ENCODE measurements at places on chromosomes 4 and X. TPM values are rescaled to one million over a fixed set of nuclear protein-coding genes. Genes with fewer than 3 reads are reported as not detected.

Gene DCAF4L1
- 0.56 TPM for total RNA-seq

Gene TMEM255A
- total RNA-seq: 1.7 TPM

- H3K27ac ChIP-seq: no peak overlapping the region
- no peaks in the 10 kb centered on the region for H3K4me1 ChIP-seq
- no peaks in the 10 kb centered on the region for H3K36me3 ChIP-seq
Measured at GRCh38 chr4:56247646-56248045, 139.6 kb downstream of the AASDH start.

DNA sequence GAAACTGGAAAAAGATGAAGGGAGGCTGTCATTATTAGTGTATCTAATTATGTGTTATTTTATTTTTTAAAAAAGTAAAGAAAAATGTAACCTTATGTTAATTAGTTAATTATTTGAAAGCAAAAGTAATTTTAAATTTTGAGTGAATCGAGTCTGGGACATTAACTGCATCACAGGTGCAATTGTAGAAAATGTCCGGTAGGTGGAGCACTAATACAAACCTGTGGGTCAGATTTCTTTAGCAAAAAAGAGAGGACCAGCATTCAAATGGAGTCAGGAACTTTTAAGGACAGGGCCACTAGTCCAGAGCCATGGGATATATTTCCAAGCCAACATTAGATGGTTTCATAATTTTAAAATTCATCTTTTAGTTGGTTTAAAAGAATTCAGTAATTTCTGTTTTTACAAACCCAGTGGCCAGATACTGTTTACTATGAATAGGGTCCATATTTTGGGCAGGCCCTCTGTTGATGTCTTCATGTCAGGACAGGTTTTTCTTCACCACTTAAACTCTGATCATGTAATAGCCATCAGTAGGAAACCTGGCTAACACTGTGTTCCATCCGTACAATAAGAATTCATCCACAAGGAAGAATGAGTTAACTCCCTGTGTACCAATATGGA, 27.2 kb downstream of the BST1 start:
- H3K36me3 ChIP-seq: no peaks in the 10 kb centered on the region
- no peak overlapping the region for H3K4me3 ChIP-seq
- no peak overlapping the region for H3K27ac ChIP-seq
- H3K27me3 ChIP-seq: no peaks in the 10 kb centered on the region
- no peak for DNase-seq

DNA sequence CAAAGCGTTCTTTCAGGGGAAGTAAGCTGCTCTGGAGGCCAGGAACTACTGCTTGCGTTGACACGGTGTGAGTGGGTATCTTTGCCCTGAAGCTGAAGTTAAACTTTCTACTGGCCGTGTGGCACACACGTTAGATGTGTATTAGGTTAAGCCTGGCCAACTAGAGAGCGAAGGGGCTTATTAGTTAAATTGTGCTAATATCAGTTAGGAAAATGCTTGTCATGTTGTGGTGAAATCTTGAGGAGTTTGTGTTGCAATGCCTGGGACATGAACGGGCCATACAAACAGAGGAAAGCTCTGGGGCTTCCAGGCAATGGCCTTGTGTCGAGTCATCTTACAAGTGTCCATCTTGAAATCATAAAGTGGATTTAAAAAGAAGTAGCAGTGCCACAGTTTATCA, 62.6 kb downstream of the NSUN7 start:
- peaks cover 39% of the 10 kb centered on the region for H3K36me3 ChIP-seq
- H3K4me3 ChIP-seq: no peak overlapping the region
- DNase-seq: peak; percentile 37
- H3K27ac ChIP-seq: peak overlapping the region; percentile 20

GRCh38 chr4:167100120-167100519, 134.2 kb downstream of the SPOCK3 start:
- no peaks in the 10 kb centered on the region for H3K27me3 ChIP-seq
- H3K4me3 ChIP-seq: no peak overlapping the region
- DNase-seq: no peak
- no peaks in the 10 kb centered on the region for H3K36me3 ChIP-seq

Gene RAI2
- total RNA-seq: 8.5 TPM

Gene MMRN1
- 9.6 TPM for total RNA-seq

DNA sequence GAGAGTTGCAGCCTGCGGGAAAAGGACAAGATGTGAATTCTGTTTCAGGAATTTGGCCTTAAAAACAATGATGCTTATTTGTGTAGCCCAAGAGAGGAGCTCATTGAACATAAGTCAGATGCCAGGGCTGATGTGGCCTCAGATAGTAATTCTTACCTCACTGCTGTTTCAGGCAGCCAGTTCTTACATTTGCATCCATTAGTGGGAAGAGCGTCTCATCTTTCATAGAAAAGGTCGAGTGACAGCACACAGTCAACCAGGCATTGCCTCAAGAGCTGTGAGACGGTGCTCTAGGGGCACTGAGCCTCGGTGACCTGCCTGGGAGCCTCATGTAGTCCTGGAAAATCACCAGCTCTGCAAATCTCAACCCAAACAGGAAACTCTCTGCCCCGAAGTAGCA, 174.9 kb upstream of the FRG1 start:
- no peak for DNase-seq
- H3K4me3 ChIP-seq: no peak overlapping the region
- no peaks in the 10 kb centered on the region for H3K4me1 ChIP-seq
- no peaks in the 10 kb centered on the region for H3K36me3 ChIP-seq

DNA sequence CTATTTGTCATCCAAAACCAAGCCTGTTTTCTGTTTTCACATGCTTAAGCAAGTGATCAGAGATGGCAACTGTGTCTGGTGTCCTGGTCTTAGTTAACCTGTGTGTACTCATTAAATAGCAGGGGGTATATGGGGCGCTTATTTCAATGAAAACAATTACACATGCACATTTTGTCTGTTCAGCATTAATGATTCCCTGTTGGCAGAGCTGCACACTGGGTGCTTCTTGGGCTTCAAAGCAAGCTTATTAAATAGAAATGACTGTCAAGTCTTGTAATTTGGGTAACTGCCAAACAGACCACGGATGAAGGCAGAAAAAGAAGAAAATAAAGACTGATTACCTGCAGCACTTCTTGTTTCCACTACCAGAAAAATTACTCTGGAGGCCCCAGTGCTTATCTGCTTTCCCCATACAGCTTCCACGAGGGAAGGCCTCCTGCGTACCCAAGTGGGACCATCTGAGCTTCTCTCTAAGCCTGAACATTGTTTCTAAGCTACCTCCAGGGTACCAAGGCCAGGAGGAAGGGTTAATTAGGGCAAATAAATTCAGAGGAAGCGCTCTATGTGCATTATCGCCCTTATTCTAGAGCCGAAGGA, 107.2 kb upstream of the TBL1X start:
- peaks cover 4% of the 10 kb centered on the region for H3K4me1 ChIP-seq
- no peak for DNase-seq
- H3K27me3 ChIP-seq: no peaks in the 10 kb centered on the region
- H3K4me3 ChIP-seq: no peak overlapping the region
- no peaks in the 10 kb centered on the region for H3K36me3 ChIP-seq

Gene TMEM156
- not detected for total RNA-seq

- DNase-seq: no peak
- H3K27ac ChIP-seq: no peak overlapping the region
- H3K36me3 ChIP-seq: no peaks in the 10 kb centered on the region
- no peaks in the 10 kb centered on the region for H3K27me3 ChIP-seq
Measured at GRCh38 chr4:81698538-81699296, 227.0 kb upstream of the RASGEF1B start.

- H3K4me1 ChIP-seq: no peaks in the 10 kb centered on the region
- no peaks in the 10 kb centered on the region for H3K27me3 ChIP-seq
- no peak overlapping the region for H3K4me3 ChIP-seq
- H3K27ac ChIP-seq: no peak overlapping the region
- no peak for DNase-seq
Measured at GRCh38 chr4:57612279-57612678, 502.1 kb upstream of the IGFBP7 start.

Gene AWAT2
- total RNA-seq: 23.0 TPM

DNA sequence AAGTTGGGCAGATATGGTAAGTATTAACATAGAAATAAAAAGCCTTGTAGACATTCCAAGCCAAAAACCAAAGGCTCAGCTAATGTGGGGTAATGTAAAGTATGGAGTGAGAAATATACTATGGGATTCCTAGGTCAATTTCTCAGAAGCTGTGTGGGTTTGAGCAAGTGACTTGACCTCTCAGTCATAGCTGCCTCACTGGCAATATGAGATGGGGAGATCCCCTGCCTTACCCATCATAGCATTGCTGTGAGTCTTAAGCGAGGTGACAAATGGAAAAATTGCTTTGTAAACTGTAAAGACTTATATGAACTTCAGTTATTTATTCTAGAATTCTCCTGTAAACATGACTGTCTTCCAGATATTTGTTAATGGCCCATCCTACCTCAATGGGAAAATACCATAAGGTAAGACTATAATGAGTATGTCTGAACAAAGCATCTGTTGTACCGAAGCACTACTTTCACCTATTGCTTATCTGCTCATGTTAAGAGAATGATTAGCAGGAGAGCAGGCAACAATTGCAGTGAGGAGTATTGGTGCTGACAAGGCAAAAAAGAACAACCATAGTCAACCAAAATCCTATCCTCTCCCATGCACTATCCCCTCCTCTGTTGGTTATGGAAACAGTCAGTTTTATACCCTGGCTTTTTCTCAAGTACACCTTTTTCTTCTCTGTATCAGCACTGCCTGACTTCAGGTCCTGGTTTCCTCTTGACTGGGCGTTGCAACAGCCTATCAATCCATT, 44.1 kb upstream of the TRPC3 start:
- DNase-seq: no peak
- H3K27me3 ChIP-seq: no peaks in the 10 kb centered on the region
- no peaks in the 10 kb centered on the region for H3K4me1 ChIP-seq
- H3K27ac ChIP-seq: no peak overlapping the region
- no peak overlapping the region for H3K4me3 ChIP-seq

GRCh38 chr4:12071316-12071715, 642.6 kb upstream of the HS3ST1 start:
- no peak for DNase-seq
- H3K36me3 ChIP-seq: no peaks in the 10 kb centered on the region
- no peak overlapping the region for H3K4me3 ChIP-seq
- no peak overlapping the region for H3K27ac ChIP-seq
- no peaks in the 10 kb centered on the region for H3K27me3 ChIP-seq
- no peaks in the 10 kb centered on the region for H3K4me1 ChIP-seq

DNA sequence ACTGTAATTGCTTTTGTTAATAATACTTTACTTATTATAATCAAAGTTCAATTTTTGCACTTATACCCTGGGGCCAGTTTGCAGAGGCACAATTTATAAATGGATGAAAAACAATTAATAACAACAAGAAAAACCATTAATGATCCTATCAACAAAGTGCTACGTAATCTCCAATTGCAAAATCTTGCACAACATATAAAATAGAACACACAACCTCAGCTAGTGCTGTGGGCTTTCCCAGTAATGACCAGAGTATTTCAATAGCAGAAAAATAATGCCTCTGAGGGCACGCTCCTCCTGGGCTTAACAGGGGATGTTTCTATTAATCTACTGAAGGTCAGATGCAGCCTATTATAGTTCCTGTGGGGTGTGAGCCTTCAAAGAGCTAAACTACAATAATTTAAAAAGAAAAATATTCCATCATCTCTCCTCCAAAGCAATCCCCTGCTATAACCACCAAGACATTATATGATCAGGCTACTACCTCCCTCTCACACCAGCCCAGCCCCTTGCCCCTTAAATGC, 508.5 kb upstream of the SLIT2 start:
- H3K36me3 ChIP-seq: no peaks in the 10 kb centered on the region
- no peaks in the 10 kb centered on the region for H3K27me3 ChIP-seq
- H3K27ac ChIP-seq: no peak overlapping the region

Gene PDZD4
- 6.3 TPM for total RNA-seq

DNA sequence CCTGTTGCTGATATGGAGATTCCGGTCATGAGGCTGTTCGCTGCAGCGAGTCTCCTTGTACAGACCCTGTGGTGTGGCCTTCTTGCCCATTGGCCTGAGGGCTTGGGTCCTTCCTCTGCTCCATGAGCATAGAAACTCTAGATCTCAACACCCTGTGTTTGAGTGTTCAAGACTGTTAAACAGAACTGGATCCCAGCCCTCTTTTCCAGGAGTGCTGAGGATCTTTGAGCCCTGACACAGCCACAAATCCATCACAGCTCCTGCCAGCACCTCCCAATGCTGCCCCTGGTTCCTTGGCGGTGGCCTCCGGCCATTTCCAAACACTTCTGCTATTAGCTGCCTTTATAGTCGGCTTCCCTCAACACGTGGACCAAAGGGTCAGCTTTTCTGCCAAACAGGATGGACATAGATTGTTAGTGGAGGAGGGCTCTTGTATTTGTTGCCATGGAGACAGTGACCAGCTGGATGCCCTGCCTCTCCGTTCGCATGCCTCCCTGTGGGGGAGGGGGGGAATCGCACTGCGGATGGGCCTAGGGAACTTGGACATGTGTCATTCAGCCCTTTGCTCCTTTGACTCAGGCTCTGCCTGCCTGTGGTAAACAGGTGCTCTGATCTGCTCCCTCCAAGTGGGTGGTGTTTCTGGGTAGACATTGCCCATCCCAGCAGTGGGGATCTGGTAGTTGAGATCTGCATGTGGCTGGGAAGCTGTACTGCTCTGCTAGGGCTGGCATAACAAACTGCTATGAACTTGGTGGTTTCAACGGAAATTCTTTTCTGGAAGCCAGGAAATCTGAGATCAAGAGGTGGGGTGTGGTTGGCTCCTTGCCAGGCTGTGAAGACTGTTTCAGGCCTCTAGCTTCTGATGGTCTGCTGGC, 6.9 kb upstream of the WDR1 start:
- H3K4me1 ChIP-seq: no peaks in the 10 kb centered on the region
- no peaks in the 10 kb centered on the region for H3K36me3 ChIP-seq
- DNase-seq: no peak

GRCh38 chrX:70969635-70970481, 39.0 kb upstream of the SLC7A3 start:
- no peaks in the 10 kb centered on the region for H3K27me3 ChIP-seq
- H3K4me3 ChIP-seq: no peak overlapping the region
- H3K4me1 ChIP-seq: no peaks in the 10 kb centered on the region
- DNase-seq: no peak
- H3K27ac ChIP-seq: no peak overlapping the region

DNA sequence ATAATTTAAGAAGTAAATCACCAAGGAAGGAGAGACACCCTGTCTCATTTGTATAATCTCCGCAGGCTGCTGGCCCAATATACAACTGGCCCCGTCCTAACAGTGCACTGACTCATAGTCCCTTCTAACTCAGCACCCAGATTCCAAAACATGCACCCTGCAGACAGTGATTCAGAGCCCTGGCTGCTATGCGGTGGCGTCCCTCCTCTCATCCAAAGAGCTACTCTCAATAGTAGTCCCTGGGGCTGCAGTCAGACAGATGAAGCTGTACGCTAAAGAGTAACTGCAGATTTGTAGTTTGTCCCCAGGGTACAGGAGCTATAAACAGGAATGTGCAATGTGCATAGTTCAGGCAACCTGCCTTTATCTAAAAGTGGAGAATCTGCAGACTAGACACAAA, 23.0 kb downstream of the GABRA3 start:
- no peaks in the 10 kb centered on the region for H3K27me3 ChIP-seq
- no peak for DNase-seq
- no peak overlapping the region for H3K4me3 ChIP-seq
- H3K4me1 ChIP-seq: no peaks in the 10 kb centered on the region

DNA sequence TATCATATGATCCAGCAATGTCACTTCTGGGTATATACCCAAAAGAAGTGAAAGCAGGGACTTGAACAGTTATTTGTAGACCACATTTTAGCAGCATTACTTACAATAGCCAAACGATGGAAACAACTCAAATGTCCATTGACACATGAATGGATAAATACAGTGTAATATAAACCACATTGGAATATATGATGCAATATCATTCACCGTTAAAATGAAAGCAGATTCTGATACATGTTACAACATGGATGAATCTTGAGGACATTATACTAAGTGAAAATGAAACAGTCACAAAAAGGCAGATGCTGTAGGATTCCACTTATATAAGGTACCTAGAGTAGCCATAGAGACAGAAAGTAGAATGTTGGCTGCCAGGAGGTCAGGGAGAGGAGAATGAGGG, 130.5 kb upstream of the SMAD1 start:
- no peaks in the 10 kb centered on the region for H3K36me3 ChIP-seq
- H3K27me3 ChIP-seq: no peaks in the 10 kb centered on the region
- H3K4me1 ChIP-seq: no peaks in the 10 kb centered on the region
- no peak overlapping the region for H3K27ac ChIP-seq
- no peak overlapping the region for H3K4me3 ChIP-seq
